ENCODE measurements at places on chromosomes 16 and 17. TPM values are rescaled to one million over a fixed set of nuclear protein-coding genes. Genes with fewer than 3 reads are reported as not detected.

DNA sequence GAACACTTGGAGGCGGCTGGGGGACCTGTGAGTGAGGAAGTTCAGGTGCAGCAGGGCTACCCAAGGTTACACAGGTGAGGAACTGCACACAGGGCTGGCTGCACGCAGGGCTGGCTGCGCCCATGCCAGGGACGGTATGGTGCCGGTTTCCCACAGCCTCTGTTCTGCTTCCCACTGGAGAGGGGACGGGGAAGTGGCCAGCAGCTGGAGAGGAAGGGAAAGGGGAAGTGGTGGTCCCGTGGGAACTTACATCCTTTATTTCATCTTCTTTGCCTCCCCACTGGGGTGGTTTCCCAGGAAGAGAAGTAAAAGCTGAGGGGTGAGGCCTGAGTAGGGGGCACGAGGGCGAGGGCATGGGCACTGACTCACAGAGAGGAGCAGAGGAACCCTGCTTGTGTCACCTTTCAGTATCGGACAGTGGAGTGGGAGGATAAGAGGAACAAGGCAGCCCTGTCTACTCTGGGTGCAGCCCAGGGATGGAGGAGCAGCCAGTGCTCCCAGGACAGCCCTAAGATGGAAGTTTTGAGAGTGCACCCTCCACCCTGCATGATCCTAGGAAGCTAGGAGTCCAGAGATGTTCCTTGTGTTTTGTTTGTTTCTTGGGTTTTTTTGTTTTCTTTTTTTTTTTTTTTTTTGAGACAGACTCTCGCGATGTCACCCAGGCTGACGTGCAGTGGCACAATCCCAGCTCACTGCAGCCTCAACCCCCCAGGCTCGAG lies 25.5 kb upstream of the CDH1 start:
- no peak for DNase-seq

- DNase-seq, result no peak
These were observed 10.1 kb upstream of the CD300LF start for GRCh38 chr17:74722782-74723181.

- peak; percentile 51 for DNase-seq
These were observed 25.6 kb downstream of the ITGB3 start for GRCh38 chr17:47279062-47279801.

The RDM1 gene
- 3.5 TPM for polyA plus RNA-seq

The VAT1 gene
- 148 TPM for polyA plus RNA-seq

DNA sequence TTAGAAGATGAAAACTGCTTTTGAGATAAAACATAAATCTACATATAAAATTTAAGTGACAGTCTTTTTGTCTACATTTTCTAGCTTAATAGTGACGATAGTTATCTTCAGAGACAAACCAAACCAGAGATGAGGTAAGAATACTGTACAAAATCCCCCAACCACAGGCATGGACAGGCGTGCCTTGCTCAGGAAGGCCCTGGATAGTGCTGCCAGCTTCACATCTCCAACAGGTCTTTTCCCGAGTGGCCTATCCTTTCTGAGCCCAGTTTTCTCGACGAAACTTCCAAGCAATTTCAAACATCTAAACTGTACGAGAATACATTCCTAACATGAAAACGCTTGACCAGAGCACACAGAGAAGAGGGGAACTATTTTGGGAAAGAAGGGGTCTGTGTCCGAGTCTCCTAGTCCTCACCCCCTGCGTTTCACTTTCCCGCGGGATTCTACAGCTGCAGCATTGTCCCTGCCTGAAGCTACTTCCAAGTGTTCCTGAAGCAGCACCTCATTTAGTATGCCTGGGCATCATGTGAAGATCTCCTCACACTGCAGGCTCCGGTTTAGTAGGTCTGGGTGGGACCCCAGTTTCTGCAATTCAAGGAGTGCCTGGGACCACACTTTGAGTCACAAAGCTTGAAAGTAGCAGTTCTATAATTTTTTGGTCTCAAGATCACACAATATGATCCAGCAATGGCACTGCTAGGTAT lies 37.8 kb downstream of the GNA13 start:
- no peak for DNase-seq

GRCh38 chr16:85903559-85903958 lies 4.6 kb downstream of the IRF8 start:
- no peak for DNase-seq

DNA sequence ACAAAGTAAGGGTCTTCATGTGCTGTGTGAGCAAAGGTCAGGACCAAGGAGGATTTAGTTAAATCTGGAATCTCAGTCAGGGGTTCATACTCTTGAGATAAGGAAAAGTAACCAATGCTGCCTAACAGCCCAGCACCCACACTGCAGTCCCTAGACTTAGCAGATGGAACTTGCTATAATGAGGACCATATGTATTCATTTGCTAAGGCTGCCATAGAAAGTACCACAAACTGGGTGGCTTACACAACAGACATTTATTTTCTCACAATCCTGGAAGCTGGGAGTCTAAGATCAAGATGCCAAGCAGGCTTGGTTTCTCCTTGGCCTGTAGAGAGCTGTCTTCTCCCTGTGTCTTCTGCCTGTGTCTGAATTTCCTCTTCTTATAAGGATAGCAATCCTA lies 20.8 kb downstream of the ZP2 start:
- DNase-seq, result no peak

The EARS2 gene
- 21.4 TPM for polyA plus RNA-seq

- DNase-seq, result no peak
These were observed 515 bp upstream of the GOSR2 start for GRCh38 chr17:46922487-46922803.

DNA sequence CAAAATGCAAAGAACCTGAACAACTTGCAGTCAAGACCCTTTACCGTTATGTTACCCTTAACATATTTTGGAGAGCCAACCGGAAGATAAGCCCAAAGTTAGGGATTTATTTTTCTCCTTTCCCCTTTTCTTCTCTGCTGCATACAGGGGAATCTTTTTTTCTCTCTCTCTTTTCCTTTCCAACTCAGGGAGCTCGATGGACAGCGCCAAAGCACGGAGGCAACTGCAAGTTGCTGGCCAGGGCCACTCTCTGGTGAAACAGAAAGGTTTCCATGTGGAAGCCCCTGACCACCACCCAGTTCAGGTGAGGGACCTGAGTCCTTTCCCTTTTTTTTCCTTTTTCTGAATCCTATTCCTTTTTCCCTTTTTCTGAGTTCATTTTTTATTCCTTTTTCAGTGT lies 98.8 kb upstream of the COX10 start:
- DNase-seq, result no peak

DNA sequence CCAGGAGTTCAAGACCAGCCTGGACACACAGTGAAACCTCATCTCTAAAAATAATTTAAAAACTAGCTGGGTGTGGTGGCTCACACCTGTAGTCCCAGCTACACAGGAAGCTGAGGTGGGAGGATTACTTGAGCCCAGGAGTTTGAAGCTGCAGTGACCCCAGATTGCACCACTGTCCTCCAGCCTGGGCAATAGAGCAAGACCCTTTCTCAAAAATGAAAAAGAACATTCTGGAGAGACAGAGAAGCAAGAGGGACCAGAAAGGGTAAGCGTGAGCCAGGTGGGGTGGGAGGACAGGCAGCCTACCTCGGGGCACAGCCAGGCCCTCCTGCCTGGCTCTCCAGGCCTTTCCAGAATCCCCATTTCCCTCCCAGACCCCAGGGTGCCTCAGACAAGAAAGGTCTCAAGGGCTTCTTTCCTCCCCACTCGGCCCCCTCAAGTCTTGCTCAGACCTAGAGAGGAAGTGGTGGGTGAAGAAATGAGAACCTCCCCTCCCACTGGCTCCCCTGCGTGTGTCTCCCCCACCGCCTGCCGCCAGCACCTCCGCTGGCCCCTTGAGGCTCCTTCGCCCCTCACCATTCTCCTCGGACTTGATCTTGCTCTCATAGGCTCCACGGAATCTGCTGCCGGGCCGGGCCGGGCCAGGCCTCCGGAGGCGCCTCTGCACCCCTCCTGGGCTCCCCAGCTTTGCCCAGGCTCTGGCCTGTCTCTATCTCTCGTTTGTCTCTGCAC lies 503 bp downstream of the C16orf54 start:
- no peak for DNase-seq

The GP1BA gene
- 2.5 TPM for polyA plus RNA-seq

- DNase-seq, result no peak
These were observed 153.2 kb downstream of the IRF8 start for GRCh38 chr16:86052115-86052670.

GRCh38 chr17:60971515-60972369 lies 294.1 kb downstream of the BCAS3 start:
- peak; percentile 55 for DNase-seq
